Breast epithelium (tissue), 4 donors: ENCODE measurements at places on chromosomes 7 and 10. TPM values are rescaled to one million over a fixed set of nuclear protein-coding genes. Genes with fewer than 3 reads are reported as not detected.

DNA sequence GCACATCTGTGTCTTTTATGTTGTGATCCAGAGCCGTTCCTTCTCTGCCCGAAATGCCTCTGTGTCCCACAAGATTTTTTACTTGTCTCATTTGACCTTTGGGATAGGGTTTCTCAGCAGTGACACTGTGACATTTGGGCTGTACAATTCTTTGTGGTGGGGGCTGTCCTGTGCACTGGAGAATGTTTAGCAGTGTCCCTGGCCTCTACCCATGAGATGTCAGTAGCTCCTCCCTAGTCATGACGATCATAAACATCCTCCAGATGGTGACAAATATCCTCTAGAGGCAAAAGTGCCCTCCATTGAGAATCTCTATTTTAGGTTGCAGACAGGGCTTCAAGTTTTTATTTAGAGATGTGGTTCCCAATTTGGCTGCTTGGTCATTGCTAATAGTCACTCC is 91.3 kb downstream of the PPP1R17 start:
- H3K4me3 ChIP-seq, result no peak overlapping the region
- DNase-seq, result no peak
- H3K27me3 ChIP-seq, result no peaks in the 10 kb centered on the region
- no peaks in the 10 kb centered on the region for H3K4me1 ChIP-seq
- H3K27ac ChIP-seq, result no peak overlapping the region

CARD11 gene
- total RNA-seq, result 2.0 TPM

DNA sequence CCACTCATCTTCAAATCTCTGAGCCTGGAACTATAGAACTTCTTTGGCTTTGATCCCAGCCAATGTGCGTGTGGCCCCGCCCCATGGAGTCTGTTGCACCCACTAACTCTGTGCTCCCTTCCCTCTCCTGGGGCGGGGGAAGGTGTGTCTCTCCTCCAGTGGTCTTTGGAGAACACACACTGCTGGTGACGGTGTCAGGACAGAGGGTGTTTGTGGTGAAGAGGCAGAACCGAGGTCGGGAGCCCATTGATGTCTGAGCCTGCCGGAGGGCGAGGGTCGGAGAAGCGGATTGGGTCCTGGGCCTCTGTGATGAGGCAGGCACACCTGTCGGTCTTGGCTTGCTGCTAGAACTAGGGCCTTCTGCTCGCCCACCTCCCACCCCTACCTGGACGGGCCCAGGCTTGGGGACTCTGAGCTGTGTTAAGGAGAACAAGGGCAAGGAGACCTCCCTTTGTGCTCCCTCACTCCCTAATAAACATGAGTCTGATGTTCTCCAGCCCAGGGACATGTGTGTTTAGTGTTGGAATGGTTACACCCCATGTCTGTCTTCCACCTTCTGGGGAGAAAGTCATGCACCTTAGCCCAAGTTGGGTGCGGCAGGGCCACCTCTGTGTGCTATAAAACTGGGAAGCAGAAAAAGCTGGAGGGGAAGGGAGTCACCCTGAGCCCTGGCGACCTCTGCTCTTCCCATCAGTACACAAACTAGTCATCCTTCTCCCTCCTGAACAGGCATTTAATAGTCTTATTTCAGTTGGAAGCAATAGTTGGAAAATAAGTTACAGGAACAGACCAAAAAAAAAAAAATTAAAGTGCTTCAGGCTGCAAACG is 4.6 kb downstream of the TRAPPC14 start:
- H3K4me1 ChIP-seq, result peaks cover 16% of the 10 kb centered on the region
- H3K4me3 ChIP-seq, result no peak overlapping the region
- H3K27me3 ChIP-seq, result no peaks in the 10 kb centered on the region
- no peak for DNase-seq
- no peak overlapping the region for H3K27ac ChIP-seq

KCNMA1 gene
- total RNA-seq, result 13.6 TPM

GRCh38 chr7:63925626-63926460 is 72.8 kb upstream of the ZNF722 start:
- no peaks in the 10 kb centered on the region for H3K4me1 ChIP-seq
- H3K27ac ChIP-seq, result peak overlapping the region; percentile 81
- peak; percentile 93 for DNase-seq
- peak overlapping the region; percentile 80 for H3K4me3 ChIP-seq
- H3K27me3 ChIP-seq, result no peaks in the 10 kb centered on the region

CALHM2 gene
- total RNA-seq, result 38.9 TPM

GRCh38 chr7:2511769-2512168 is 7.8 kb upstream of the LFNG start:
- no peak for DNase-seq
- peaks cover 30% of the 10 kb centered on the region for H3K4me1 ChIP-seq
- H3K4me3 ChIP-seq, result no peak overlapping the region
- no peaks in the 10 kb centered on the region for H3K27me3 ChIP-seq
- peak overlapping the region; percentile 80 for H3K27ac ChIP-seq
- H3K36me3 ChIP-seq, result no peaks in the 10 kb centered on the region

GRCh38 chr7:95045236-95045923 is 138.0 kb downstream of the PPP1R9A start:
- H3K27me3 ChIP-seq, result no peaks in the 10 kb centered on the region
- no peak overlapping the region for H3K27ac ChIP-seq
- no peaks in the 10 kb centered on the region for H3K4me1 ChIP-seq

DNA sequence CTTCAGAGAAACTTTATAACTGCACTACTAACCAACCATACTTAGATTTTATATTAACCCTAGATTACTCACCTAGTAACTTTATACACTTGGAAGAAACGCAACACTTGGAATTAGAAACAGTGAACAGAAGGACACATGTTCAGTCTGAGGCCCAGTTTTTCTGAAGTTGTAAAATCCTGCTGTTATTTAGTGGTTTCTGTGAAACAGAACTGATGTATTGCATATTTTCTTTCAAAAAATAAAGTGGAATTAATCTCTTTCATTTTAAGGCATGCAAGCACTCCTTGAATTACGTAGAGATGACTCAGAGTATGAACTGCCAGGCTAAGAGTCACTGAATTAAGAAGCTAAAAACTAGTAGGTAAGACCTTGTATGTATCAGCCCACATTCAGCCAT is 215.8 kb downstream of the SKAP2 start:
- no peaks in the 10 kb centered on the region for H3K36me3 ChIP-seq
- DNase-seq, result no peak
- no peaks in the 10 kb centered on the region for H3K27me3 ChIP-seq
- no peaks in the 10 kb centered on the region for H3K4me1 ChIP-seq

NANOS1 gene
- total RNA-seq, result 3.7 TPM

MBL2 gene
- not detected for total RNA-seq

DNA sequence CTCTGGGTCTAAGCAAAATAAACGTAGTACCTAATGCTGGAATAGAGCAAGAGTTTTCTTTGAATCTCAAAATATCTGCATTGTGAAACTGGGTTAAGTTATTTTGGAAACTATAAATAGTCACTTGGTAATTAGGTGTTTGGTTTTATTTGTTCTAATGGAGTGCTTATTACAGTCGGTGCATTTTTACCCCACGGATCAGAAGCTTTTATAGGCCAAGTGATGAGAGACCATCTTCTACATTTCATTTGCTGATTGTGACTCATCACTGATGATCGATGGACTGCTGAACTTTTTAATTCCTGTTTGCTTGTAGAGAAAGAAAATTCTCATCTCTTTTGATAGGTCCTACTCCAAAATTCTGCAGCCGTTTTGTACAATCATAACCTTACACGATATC is 28.2 kb downstream of the MGMT start:
- no peak overlapping the region for H3K4me3 ChIP-seq
- DNase-seq, result no peak

DNA sequence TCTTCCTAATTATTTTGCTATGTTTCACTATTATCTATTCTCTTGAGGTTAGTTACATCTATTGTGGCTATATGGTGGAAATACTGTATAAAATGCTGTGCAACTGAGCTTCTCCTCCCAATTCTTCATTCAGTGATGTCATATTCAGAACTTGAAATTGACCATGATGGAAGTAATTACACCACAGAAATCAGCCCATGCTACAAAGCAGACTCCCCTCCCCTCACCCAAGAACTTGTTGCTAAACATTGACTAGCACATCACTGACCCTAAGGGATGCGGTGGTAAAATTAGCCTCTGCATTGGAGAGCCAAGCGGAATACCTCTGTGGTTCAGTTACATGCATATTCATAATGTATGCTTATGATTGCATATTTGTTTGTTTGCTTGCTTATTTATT is 8.8 kb downstream of the CALD1 start:
- no peak overlapping the region for H3K4me3 ChIP-seq
- peak overlapping the region; percentile 37 for H3K27ac ChIP-seq
- no peaks in the 10 kb centered on the region for H3K36me3 ChIP-seq
- no peaks in the 10 kb centered on the region for H3K27me3 ChIP-seq
- H3K4me1 ChIP-seq, result peaks cover 7% of the 10 kb centered on the region
- no peak for DNase-seq

- H3K36me3 ChIP-seq, result no peaks in the 10 kb centered on the region
- no peak overlapping the region for H3K4me3 ChIP-seq
- H3K27ac ChIP-seq, result no peak overlapping the region
- DNase-seq, result peak; percentile 28
Observed at GRCh38 chr10:42976351-42977031, 100.4 kb upstream of the RET start.

DNA sequence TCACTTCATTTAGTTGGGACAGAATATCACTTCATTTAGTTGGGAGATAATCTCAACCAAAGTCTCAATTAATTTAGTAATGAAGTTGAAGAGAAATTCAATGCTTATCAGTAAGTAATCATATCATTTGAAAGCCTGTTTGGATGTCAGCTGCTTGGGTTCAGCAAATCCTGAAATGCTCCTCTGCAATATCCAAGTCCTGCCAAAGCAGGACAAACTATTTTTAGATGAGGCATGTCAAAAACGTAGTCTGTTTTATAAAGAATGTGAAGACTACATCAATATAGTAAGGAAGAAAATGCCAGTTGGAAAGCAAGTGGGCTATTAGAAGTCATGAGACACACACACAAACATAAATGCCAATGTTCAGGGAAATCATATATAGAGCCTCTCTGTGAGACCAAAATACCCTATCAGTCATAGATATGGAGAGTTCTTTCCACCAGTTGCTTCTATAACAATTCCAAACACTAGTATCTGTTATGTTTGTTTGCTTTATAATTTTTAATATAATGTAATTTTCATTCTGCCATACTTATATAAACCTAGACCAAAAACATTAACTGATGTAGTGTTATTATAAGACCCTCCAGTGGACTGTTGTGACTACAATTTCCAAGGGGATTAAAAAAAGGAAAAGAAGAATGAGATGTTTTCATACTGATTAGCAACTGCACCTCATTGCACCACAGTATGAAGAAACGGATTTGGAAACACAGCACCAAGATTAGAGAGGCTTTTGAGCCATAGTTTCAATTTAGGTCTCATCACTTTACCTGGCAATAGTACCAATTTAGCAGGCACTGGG is 160.7 kb downstream of the LRRTM3 start:
- no peaks in the 10 kb centered on the region for H3K36me3 ChIP-seq
- no peak overlapping the region for H3K27ac ChIP-seq

DNA sequence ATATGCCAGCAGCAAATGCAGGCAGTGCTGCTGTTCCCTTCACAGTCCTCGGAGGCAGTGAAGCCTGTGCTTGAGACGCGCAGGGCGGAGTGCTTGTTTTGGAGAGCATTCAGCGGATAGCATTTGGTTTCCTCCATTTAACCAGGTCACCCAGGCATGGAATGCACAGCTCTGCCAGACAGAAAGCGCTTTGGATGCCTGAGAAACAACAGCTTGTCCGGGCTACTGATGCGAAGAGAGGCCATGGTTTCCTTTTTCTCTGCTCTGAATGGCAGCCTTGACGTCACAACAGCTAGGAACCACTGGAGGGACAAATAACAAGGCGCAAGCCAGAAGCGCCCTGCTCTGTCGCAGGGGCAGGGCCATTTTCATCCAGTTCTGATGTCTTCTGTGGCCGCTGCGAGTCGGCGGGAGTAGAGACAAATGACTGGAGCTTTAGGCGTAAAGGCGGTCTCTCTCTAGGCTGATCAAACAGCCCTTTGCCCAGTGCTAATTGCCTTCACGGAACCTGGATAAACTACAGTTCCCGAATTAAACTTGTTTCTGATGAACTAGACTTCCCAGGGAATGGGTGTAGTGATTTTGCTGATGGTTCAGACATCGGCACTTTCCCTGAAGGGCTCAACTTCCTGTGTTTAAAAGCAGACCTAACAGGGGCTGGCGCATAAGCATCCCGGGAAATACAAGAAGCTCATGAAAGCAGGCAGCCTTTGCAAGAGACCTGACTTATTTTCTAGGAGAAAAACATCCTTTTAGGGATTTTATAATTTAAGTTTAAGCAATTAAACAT is 187.6 kb upstream of the KLF14 start:
- H3K27ac ChIP-seq, result peak overlapping the region; percentile 89
- peak overlapping the region; percentile 43 for H3K4me3 ChIP-seq
- DNase-seq, result no peak
- peaks cover 36% of the 10 kb centered on the region for H3K4me1 ChIP-seq
- no peaks in the 10 kb centered on the region for H3K27me3 ChIP-seq
- H3K36me3 ChIP-seq, result no peaks in the 10 kb centered on the region

PANK1 gene
- total RNA-seq, result 2.9 TPM

GRCh38 chr10:28951484-28951883 is 274.2 kb downstream of the BAMBI start:
- no peak overlapping the region for H3K4me3 ChIP-seq
- no peak for DNase-seq

GRCh38 chr10:89744026-89744425 is 42.6 kb downstream of the KIF20B start:
- H3K27ac ChIP-seq, result no peak overlapping the region
- no peaks in the 10 kb centered on the region for H3K27me3 ChIP-seq
- H3K4me3 ChIP-seq, result no peak overlapping the region
- DNase-seq, result no peak
- no peaks in the 10 kb centered on the region for H3K36me3 ChIP-seq
- no peaks in the 10 kb centered on the region for H3K4me1 ChIP-seq

DNA sequence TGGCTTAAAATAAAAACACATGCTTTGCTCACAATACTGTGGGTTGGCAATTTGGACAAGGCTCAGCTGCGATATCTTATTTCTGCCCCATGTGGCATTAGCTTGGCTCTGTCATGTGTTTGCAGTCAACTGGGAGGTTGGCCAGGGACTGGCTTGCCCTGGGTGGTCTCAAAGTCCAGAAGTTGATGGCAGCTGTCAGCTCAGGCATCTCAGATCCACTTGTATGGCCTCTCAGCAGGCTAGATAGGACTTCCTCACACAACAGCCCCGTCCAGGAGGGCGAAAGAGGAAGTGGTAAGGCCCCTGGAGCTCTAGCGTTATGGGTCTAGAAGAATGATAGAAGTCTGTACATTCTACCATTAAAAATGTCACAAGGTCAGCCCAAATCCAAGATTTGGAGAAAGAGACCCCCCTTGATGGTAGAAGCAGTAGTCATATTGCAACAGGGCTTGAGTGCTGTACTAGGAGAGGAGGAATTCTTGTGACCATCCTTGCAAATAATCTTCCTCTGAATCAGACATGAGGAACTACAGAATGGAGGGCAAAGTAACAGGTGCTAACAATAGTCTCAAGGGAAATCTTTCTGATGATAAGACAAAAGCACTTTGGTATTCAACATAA is 166.2 kb downstream of the FAM107B start:
- no peak for DNase-seq
- no peaks in the 10 kb centered on the region for H3K27me3 ChIP-seq
- H3K36me3 ChIP-seq, result no peaks in the 10 kb centered on the region
- H3K27ac ChIP-seq, result no peak overlapping the region
- H3K4me1 ChIP-seq, result peaks cover 2% of the 10 kb centered on the region
